ENCODE measurements at places on chromosomes 4 and X.

GRCh38 chr4:84498935-84499623 lies at the start of gene NKX6-1:
Gene NKX6-1, minus strand, starts transcription at chr4:84499292. Its CDS starts 1,064 bp downstream, at chr4:84498228.
- no peak for DNase-seq

DNA sequence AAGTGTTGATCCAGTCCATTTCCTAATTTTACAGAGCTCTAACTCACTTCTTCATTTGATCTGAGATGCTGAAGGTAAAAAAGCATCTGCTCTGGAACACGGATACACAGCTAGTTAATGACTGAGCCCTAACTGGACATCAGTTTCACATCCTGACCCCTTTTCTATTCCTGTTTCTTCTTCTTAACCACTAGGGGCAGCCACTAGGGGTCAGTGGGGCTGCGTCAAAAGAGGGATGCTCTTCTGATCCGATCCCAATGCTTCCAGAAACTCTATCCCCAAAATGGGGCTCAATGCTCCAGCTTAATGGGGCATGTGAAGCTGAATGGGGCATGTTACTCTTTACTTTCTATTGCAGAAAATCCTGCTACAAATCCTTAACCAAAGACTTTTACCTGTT lies 33.4 kb upstream of the PHKA2 start:
- no peak for DNase-seq

- no peak for DNase-seq
Measured at GRCh38 chr4:77113069-77113468, 37.3 kb upstream of the CCNI start.

DNA sequence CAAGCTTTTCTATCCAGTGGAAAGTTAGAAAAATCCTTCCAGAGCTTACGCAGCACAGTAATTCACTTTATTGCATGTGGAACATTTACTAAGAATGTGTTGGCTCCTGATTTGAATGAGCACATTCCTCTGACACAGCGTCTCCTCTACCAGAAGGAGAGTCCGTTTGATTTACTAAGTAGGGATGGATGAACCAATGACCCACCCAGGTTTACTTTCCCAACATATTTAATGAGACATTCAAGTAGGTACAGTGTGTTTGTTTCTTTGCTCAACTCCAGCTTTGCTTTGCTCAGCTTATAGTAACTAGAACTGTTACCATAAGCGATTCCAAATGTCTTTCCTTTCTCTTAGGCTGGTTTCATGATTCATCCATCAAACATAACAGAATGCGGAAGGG lies 161.7 kb downstream of the SMARCA1 start:
- no peak for DNase-seq

- no peak for DNase-seq
Measured at GRCh38 chrX:3252744-3253143, 93.7 kb downstream of the MXRA5 start.

DNA sequence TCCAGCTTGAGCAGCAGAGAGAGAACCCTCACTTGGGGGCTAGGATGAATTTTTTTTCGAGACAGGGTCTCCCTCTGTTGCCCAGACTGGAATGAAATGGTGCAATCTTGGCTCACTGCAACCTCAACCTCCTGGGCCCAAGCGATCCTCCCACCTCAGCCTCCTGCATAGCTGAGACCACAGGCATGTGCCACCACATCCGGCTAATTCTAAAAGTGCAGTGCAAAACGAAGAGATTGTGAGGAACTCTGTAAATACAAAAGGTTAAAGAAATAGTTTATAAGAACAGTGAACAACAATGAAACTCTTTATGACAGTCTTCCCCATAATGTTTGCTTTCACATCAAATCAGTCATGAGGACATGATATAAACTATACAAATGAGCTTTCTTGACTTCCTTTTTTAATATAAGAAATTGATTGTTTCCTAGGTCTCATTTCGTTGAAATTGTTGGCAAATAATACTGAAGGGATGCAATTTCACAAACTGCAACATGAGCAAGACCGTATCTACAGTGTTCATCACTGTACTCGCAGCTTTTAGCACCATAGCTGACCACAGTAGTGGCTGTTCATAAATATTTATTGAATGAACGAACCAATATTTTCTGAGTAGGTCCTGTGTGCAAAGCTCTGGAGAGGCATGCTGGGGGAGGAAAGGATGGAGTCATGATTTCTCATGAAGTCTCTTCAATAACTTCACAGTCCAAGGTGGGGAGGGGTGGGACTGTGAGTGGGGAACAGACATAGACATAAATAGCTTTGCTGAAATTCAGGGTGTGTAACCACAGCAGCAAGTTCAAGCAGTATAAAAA lies 116.1 kb downstream of the SHROOM3 start:
- no peak for DNase-seq

GRCh38 chr4:148375584-148375983 lies 66.6 kb downstream of the NR3C2 start:
- DNase-seq, result no peak

DNA sequence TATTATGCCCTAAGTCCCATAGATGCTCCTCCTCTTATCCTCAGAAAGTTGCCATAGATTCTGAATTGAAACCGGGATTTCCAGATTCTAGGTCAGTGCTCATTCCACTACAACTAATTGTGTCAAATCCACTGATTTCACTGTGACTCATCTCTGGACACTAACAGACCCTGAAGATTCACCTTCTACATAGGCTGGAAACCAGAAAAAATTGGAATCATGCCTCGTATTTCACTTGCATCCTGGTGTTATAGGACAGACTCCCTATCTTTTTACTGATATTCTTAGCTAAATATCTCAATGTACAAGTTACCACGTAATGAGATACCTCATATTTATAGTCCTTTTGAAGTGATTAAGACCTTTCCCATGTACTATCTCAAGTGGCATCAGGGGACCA lies 36.7 kb downstream of the CLNK start:
- DNase-seq, result no peak

- no peak for DNase-seq
Measured at GRCh38 chr4:137946453-137947174, 295.5 kb downstream of the SLC7A11 start.

GRCh38 chrX:86806786-86807185 lies 658.5 kb downstream of the DACH2 start:
- no peak for DNase-seq

DNA sequence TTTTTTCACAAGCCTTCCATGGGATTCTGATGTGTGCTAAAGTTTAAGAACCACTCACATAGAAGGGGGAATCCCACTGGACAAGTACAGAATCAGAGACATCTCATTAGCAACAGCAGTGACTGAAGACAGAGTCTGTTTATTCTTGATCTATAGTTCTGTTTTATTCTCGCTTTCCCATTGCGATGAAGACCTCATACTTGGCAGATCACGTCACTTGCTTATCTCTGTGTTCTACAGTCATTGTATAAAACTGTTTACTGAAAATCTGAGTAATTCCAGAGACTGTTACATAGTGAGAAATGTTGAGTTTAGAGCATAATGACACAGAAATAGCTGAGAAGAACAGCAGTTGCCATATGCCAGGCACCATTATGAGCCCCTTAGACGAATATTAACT lies 185.5 kb downstream of the PTTG2 start:
- DNase-seq, result no peak

DNA sequence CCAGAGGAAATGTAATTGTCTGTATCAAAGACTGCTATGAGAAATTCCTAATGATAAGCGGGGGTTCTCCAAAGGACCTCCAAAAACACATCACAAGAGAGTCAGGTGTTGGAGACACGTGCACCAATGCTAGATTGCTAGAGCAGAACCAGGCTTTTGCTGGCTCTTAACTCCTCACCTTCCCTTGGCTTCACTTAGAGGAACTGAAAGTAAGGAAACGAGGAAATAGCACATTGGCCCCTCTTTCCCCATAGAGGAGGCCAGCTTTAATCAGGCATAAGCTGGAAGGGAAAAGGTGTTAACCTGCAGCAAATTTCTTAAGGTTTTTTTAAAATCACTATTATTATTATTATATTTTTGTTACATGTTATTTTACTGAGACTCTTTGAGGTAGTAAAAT lies 13.6 kb downstream of the OTC start:
- DNase-seq, result no peak

GRCh38 chr4:120865985-120866384 lies 56.5 kb downstream of the PRDM5 start:
- no peak for DNase-seq

GRCh38 chrX:113980953-113981352 lies 602.9 kb upstream of the HTR2C start:
- DNase-seq, result no peak

- DNase-seq, result no peak
Measured at GRCh38 chr4:132707955-132708354, 441.1 kb upstream of the PCDH10 start.

- DNase-seq, result no peak
Measured at GRCh38 chr4:89788206-89789072, 48.5 kb downstream of the SNCA start.

GRCh38 chrX:47574076-47574546 lies 8.1 kb upstream of the TIMP1 start:
- DNase-seq, result no peak

- DNase-seq, result no peak
Measured at GRCh38 chrX:93332329-93332728, 341.0 kb downstream of the NAP1L3 start.

DNA sequence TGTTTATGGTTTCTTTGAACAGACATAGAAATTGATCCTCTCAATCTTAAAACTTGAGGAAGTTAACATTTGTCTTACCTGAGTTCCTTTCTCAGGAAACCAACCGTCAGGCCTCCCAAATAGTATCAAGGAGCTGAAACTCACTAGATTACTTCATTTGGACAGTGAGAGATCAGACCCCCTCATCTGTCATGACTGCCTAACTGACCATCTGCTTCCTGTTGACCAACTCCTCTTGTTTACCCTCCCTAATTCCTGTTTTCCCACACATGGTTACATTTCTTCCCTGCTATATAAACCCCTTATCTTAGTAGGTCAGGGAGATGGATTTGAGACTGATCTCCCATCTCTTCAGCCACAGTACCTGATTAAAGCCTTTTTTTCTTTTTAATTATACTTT lies 46.2 kb upstream of the NMU start:
- no peak for DNase-seq

- no peak for DNase-seq
Measured at GRCh38 chr4:81040012-81040659, 9.6 kb downstream of the BMP3 start.

GRCh38 chr4:79584352-79584751 lies 176.3 kb upstream of the GK2 start:
- DNase-seq, result no peak

GRCh38 chrX:148185631-148186030 lies 204.5 kb downstream of the FMR1NB start:
- DNase-seq, result no peak

DNA sequence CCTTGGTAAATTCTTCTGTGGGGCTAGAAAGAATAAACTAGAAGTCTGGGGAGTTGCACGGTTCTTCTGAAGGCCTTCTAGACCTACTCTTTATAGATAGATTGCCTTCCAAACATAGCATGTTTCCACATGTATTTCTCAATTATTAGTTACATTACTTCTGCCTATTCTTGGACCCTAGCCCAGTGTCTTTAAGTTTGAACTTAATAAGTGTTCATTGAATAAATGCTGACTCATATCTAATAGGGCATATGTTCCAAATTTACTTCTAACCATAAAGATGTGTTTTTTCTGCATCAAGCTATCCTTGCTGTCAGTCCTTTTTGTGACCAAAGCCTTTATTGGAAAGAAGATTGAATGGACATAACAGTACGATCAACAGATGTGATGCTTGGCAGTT lies 503.6 kb upstream of the ZFP42 start:
- DNase-seq, result no peak

DNA sequence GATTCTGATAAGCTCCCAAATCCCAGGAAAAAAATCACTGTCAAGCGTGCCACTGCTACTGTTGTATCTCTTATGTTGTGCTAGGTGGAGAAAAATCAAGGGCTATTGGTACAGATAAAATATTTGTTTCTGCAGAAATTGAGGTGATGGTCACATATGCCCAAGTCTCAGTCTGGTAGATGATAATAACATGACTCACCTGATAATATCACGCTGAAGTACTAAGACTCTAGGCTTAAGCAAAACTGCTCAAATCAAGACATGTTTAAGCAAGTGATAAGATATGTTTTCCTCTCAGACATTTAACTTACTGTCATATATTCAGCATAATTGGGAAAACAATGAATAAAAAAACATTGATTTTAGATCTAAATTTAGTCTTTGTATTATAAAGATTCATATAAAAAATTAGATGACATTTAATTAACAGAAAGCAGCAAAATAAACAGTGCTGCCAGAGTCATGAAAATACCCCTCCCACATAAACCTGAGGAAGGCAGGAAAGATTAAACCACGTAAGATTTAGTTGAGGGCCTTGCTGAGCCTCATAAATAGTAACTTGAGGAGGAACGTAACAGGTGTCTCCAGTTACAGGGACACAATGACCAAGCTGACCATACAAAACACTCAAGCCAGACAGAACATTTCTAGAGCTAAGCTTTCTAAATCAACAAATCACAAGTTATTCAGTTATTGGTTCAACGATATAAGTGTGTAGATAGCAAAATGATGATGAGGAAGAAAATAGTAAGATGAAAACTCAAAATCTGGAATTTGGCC lies 143.5 kb downstream of the CHM start:
- no peak for DNase-seq

DNA sequence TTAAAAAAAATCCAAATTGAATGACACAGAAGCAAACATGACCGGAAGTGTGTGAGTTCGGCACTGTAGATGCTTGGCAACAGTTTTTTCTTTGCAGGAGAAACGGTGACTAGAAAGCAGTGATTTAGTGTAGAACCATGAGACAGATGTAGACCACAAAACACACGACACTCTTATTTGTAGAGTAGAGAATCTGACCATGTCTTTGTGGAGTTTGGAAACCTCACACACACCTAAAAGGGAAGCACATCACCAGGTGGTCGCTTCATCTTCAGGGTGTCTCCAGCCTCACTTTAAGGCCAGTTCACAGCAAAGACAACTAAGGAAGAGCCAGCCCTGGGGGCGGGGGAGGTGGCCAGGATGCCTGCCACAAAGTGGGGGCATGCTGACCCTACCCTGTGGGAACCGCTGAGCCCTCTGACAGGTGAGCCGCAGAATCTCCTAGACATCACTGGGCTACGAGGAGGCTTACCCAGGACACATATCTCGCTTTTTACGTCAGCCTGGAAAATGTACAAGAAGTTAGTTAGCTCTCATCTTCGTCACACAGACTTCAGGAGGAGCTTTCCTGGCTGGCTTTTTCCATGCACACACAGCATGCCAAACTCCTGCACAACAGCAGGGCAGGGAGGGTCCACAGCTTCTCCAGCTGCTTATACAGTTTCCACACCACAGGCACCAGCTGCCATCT lies 64.4 kb upstream of the PDLIM3 start:
- DNase-seq, result no peak

DNA sequence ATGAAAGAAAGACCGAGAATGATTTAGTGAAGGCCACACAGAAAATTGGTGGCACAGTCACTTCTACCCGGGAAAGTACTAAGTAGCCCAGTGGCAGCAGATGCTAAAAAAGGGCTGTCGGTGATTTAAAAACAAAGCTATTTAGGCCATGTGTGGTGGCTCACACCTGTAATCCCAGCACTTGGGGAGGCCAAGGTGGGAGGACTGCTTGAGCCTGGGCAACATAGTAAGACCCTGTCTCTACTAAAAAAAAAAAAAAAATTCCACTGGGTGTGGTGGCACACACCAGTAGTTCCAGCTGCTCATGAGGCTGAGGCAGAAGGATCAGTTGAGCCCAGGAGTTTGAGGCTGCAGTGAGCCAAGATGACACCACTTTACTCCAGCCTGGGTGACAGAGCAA lies 144.2 kb downstream of the CBR4 start:
- DNase-seq, result no peak

GRCh38 chr4:109046471-109047201 lies 255.8 kb downstream of the COL25A1 start:
- DNase-seq, result no peak

- no peak for DNase-seq
Measured at GRCh38 chrX:38845426-38845825, 44.2 kb downstream of the MID1IP1 start.
